ENCODE measurements at places on chromosomes 13 and 19.

- no peak for DNase-seq
Observed at GRCh38 chr13:53126841-53127245, 98.2 kb downstream of the OLFM4 start.

DNA sequence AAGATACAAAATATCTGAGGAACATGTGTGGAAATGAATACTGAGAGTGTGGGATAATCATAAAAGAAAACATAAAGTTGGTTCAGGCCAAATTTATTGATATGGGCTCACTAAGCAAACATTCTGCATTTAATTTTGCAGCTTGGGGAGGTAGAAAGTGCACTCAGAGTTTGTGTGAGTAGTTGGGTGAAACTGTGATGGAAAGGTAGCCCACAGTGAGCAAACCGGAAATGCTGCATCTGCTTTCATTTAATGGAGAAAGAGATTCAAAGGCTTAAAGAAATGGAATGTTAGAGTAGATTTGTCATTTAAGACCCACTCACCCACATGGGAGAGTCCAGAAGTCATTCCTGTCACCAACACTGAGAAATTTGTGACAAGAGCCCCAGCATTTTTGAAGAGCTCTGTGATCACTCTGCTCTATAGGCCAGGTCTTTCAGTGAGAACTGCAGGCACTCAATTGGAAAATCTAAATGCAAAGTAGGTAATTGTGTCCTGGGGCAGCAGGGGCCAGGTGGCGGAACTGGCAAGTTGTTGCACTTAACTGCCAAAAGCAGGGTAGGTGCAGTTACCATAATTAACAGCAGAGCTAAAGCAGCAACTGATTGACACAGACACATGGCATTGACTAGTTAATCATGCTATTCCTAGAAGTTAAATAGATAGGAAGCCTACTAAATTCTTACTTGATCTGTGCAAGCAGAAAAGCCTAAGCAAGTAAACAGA is 1228.3 kb upstream of the PCDH20 start:
- DNase-seq: no peak

GRCh38 chr19:31152906-31153305 is 196.3 kb downstream of the TSHZ3 start:
- DNase-seq: no peak

DNA sequence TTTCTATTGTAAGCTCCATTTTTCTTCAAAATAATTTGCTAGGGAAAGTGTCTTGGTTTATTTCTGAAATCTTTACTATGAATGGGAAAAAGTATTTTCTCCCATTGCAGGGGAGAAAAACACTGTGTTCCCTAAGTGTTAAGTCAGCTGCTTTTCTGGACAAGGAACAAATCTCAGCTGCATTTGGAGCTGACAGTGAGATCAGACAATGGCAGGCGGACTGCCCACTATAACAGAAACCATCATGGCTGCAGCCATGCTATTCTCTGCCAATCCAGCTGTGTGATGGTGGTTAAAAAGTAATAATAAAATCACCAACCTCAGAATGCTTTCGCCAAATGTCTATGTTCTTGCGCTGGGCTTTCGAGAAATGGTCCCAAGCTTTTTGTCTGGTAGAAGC is 302.7 kb downstream of the DNAJC15 start:
- DNase-seq: no peak

DNA sequence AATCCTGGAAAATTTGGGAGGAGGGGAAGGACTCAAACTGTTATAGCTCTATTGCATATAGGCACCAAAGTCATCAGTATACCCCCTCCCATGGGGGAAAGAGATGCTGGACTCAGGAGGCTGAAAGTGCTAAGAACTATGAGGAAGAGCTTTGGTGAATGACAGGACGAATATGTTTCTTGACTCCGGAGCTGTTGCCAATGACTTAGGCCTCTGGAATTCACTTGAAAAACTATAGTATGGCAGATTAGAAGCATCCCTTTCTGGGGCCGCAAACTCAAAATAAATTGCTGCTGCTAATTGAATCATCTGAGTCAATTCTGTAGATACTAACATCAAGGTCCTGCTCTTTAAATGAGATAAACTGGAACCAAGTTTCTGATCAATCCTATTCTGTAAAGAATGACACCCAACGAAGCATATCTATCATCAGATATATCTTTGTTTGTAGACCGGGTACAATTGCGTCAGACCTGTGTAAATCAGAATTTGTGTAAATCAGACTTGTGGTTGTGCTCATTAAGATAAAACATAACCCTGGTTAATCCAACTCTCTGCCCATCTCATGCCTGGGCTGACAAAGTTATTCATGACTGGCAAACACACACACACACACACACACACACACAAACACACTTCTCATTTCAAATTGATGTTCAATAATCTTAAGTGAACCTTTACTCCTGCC is 1793.8 kb upstream of the PCDH20 start:
- no peak for DNase-seq

- DNase-seq: no peak
Observed at GRCh38 chr19:48991873-48992580, 1.1 kb downstream of the GYS1 start.

DNA sequence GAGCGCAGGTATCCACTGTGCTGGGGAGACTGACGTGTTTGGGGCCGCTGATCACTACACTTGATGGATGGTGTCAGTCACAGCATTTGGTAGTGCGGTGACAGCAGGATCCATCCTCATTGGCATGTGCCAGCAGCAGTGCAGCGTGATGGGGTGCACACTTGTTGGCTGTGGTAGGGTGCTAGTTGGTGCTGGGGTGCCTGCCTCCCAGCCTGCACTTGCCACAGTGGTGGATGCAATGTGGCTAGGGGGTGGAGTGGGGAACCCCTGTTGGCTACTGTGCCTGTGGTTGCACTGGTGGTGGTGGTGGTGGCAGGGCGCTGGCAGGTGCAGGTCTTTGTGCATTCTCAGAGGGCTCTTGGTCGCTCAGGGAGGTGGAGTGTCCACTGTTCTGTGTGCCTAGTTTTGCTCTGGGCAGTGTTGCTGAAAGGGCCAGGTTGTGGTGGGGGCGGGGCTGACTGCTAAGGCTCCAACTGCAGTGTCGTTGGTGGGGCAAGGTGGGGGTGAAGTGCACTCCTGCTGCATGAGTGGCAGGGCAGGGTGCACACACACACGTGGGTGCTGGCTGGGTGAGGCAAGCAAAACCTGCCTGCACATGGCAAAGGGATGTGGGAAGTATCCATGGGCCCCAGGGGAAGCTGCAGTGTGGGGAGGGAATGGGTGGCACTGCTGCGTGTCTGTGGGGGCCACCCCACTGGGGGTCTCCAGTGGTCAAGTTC is 84.8 kb downstream of the ZMYM2 start:
- no peak for DNase-seq

DNA sequence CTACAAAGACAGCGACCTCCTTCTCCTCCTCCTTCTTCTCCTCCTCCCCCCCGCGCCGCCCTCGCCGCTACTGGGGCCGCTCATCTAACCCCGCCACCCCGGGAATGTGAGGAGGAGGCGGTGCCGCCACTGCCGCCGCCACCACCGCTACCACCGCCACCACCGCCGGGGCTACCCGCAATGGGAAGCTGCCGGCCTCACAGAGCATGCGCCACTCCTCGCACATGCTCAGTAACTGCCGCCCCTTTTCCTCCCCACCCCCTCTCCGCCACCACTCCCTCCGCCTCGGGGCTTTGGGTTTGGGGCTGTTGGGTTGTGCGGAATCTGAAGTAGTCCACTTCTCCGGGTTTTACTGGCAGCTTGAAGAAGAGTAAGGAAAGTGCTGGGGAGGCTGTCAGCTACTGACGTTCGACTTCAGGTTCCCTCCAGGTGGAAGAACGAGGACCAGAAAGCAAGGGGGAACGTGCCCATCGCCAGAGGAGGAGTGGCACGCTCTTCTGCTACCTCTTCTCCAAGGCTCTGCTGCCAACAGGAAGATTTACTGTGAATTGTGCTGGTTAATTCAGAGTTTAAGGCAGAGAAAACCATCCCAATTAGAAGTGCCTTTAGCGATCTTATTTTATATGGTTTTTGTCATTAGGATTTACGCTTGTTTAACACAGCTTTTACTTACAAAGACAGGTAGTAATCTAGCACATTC is at the start of gene MYCBP2:
MYCBP2 (minus strand) TSS at position 190 of the 700 bp plus-strand sequence. CDS start 319 bp downstream, outside the sequence.
- DNase-seq: peak; percentile 90

GRCh38 chr19:17455308-17456123 is 5.2 kb downstream of the NXNL1 start:
- DNase-seq: no peak

DNA sequence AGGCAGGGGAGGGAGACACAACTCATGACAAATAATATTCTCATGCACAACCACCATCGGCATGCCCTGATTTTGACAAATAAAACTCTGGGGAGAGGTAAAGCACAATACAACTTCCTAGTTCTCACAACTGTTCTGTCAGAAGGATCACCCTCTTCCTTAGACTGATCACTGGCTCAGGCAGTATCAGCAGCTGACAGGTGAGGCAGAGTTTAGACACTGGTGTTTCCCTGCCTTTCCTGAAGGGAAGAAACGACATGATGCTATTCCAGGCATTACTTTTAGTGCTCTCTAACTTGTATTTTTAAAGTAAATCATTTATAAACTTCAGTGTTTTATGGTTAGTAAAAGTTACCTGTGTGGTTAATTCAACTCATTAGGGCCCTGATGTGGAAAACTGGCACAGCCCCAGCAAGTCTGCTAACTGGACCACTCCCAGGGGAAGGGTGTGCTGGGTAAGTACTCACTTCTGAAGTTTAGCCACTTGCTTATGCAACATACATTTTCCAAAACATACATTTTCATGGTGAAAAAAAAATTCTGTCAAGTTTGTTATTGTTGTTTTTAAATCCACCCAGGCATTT is 82.8 kb downstream of the CRYL1 start:
- no peak for DNase-seq

- no peak for DNase-seq
Observed at GRCh38 chr13:78764665-78765064, 105.7 kb upstream of the OBI1 start.

- no peak for DNase-seq
Observed at GRCh38 chr13:72004246-72004645, 137.2 kb upstream of the DACH1 start.

DNA sequence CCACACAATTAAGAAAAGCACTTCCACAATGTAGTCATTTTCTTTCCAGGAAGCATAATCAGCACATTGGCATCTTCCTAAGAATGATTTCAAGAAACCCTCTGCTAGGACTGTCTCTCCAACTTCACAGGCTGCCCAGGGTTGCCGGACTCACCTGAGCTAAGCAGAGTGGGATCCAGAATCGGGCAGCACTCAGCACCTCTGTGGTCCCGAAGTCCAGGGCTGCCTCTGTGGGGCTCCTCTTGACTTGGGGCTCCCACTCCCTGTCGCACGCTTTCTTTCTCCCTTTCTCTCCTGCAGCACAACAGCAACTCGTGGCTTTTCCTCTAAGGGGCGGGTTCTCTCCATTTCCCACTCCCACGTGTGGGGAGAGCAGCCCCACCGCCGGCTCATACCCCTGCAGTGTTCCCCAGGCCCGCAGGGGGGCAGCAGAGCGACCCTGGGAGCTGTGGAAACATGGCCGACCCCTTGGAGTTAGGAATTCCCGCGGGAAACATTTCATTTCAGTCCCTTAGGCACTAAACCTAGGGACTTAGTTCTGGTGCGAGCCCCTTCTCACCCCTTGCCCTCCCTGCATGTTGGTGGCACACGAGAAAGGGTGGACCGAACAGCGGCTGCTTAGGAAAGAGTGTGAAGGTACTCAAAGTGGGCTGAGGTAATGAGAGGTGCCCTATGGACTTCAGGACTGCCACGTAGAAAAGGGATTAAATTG is at the start of gene TMEM272:
TMEM272 (minus strand) TSS at position 316 of the 712 bp plus-strand sequence. CDS start 6,647 bp downstream, outside the sequence.
- DNase-seq: peak; percentile 43

DNA sequence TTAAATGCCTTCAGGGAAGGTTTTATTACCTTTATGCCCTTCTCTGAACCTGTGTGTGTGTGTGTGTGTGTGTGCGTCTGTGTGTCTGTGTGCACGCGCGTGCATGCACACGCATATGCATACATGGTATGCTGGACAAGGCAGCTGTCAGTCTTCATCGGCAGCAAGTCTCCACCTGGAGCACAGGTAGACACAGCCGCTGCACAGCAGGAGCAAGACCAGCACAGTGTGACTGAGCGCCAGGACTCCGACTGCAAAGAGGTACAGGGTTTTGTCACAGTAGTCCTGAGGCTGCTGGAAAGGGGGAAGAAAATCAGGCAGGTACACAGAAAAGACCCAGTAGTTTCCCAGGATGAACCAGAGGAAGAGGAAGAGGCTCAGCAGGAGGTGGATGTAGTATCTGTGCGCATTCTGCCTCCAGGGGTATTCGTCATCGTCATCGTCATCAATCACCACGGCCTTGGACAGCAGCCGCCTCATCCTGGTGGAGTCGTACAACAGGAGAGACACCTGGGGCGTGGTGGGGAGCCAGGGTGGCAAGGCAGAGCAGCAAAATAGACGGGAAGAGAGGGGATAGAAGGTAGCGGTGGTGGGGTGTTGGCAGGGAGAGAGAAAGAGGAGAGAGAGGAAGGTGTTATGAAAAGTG is 12.8 kb upstream of the DHRS12 start:
- no peak for DNase-seq

DNA sequence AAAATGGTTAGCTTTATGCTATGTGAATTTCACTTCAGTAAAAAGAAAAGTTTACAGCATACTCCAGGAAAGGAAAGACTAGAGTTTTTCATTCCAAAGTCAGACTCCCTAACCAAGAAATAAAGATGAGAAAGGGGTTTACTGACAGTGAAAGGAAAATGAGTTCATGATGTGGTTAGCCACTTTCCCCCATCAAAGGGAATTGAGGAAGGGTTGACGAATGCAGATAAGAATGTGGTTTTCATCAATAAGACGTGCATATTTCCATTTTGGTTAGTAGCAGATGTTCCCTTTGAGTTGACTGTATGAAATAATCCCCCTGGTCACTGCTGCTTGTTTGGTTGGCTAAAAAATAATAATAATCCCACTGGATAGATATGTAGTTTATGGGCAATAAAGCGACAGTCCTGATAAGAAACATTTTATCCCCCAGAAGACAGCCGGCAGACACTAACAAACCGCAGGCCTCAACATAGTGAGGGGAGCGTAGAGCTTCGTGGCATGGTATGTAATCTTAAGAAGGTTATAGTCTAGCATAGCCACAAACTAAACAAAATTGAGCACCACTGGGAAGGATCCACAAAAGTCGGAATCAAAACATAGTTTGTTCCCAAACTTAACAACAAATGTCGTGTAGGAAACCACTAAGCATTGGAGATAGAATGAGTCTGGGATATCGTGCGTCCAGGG is 114.8 kb downstream of the COL4A2 start:
- DNase-seq: no peak

DNA sequence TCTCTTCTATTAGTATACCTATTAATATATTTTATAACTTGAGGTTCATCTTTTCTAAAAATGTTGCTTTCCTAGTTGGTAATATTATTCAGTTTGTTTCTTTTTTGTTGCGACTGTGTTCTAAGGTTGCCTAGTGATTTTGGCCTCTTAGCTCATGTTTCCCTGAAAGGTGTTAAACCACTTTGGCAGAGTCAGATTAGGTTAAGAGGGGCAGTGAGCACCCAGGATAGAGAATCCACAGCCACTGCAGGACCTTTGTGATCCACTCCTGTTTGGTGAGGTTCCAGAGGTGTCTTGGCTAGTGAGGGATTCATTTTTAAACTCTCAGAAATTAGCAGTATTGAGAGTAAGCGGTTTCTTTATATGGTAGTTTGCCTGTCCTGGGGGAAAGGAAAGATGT is 14.9 kb upstream of the GPR18 start:
- DNase-seq: no peak

GRCh38 chr19:13781547-13781946 is 7.3 kb downstream of the C19orf53 start:
- DNase-seq: no peak

- DNase-seq: no peak
Observed at GRCh38 chr13:27534108-27534980, 84.0 kb upstream of the MTIF3 start.

Measured in activated naive CD4-positive, alpha-beta T cell (primary cell).